Activated naive CD4-positive, alpha-beta T cell treated with anti-CD3 and anti-CD28 coated beads, Interleukin-2, amount 10 ng/mL, durations not matched to agents 7 days and 5 days (primary cell): ENCODE measurements at places on chromosomes 1 and 21.

DNA sequence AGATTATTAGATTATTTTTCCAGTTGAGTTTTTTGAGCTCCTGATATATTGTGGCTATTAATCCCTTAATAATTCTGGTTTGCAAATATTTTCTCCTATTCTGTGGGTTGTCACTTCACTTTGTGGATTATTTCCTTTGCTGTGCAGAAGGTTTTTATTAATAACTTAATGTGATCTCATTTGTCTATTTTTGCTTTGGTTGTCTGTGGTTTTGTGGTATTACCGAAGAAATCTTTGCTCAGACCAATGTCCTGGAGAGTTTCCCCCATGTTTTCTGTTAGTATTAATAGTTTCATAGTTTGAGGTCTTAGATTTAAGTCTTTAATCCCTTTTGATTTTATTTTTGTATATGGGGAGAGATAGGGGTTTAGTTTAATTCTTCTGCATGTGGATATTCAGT, 7.1 kb upstream of the TBX19 start:
- H3K4me3 ChIP-seq, result no peak overlapping the region
- H3K36me3 ChIP-seq, result no peaks in the 10 kb centered on the region
- DNase-seq, result no peak

DNA sequence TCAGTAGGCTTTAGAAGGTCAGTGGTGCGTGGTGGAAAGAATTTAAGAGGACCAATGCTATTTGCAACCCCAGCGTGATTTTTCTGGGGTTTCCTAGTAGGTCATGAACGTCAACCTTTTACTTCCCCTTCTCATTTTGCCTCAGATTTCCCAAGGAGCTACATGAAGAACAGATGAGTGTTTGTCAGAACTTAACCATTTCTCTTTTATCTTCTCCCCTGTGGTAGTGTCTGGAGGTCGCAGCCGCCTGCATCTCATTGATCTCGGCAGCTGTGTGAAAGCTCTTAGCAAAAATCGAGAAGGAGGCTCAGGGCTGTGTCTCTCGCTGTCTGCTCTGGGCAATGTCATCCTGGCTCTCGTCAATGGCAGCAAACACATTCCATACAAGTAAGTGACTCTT, 491.1 kb downstream of the KIF26B start:
- H3K27me3 ChIP-seq, result peaks cover 7% of the 10 kb centered on the region
- H3K36me3 ChIP-seq, result no peaks in the 10 kb centered on the region
- no peaks in the 10 kb centered on the region for H3K4me1 ChIP-seq
- H3K4me3 ChIP-seq, result no peak overlapping the region
- no peak for DNase-seq

DNA sequence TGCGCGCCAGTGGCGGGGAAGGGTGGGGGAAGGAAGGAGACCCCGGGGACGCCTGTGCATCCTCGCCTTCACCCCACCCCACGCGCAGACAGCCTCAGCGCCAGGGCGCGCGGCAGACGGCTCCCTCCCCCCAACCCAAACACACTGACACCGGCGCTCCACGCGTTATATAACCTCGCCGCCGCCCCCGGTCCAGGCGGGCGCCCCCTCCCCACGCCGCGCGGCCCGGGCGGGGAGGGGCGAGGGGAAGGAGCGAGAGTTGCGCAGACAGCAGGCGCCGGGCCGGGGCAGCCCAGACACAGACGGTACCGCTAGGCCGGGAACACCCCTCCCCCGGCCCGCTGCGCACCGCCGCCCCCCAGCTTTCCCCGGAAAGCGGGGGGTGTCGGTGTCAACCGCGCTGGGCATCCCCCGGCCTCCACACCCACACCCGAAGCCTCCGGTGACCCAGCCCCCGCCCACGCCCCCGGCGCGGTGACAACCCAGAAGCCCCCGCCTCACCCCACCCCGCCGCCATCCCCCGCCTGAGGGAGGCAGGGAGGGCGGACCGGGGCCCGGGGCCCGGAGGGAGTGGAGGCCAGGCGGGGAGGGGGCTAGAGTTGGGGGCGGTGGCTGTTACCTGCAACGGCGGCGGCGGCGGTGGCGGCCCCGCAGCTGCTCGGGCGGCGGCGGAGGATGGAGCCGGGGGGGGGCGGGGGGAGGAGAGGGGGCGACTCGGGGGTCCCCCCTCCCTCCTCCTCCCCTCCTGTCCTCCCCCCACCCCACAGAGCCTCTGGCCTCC, 432 bp downstream of the AKT3 start:
- H3K27me3 ChIP-seq, result peaks cover 35% of the 10 kb centered on the region
- DNase-seq, result peak; percentile 61
- H3K27ac ChIP-seq, result no peak overlapping the region
- H3K4me1 ChIP-seq, result peaks cover 23% of the 10 kb centered on the region

- H3K4me1 ChIP-seq, result peaks cover 62% of the 10 kb centered on the region
- H3K27ac ChIP-seq, result peak overlapping the region; percentile 77
- peak overlapping the region; percentile 84 for H3K4me3 ChIP-seq
- H3K36me3 ChIP-seq, result peaks cover 5% of the 10 kb centered on the region
- no peak for DNase-seq
- peaks cover 7% of the 10 kb centered on the region for H3K27me3 ChIP-seq
Observed at GRCh38 chr1:25431955-25432719, 1.4 kb downstream of the MACO1 start.

DNA sequence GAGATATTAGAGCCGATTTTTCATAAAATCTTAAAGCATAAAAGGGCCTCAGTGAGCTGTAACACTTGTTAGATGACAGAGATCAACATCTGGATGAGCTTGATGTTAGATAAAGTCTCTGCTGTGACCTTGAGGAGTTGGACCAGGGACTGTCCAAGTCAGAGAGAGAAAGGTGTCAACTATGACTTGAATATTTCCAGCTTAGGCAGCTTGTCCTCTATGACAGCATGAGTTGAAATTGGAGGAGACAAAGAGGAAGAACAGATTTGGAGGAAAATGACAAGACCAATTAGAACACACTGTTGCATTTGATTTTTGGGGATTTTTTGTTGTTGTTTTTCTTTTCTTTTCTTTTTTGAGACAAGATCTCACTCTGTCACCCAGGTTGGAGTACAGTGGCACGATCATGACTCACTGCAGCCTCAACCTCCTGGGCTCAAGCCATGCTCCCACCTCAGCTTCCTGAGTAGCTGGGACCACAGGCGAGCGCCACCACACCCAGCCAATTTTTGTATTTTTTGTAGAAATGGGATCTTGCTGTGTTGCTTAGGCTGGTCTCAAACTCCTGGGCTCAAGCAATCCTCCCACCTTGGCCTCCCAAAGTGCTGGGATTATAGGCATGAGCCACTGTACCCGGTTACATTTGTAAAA, 35.3 kb upstream of the CLIC4 start:
- peaks cover 7% of the 10 kb centered on the region for H3K27me3 ChIP-seq
- DNase-seq, result peak; percentile 45
- H3K36me3 ChIP-seq, result no peaks in the 10 kb centered on the region
- peaks cover 33% of the 10 kb centered on the region for H3K4me1 ChIP-seq
- H3K4me3 ChIP-seq, result no peak overlapping the region
- H3K27ac ChIP-seq, result peak overlapping the region; percentile 77

DNA sequence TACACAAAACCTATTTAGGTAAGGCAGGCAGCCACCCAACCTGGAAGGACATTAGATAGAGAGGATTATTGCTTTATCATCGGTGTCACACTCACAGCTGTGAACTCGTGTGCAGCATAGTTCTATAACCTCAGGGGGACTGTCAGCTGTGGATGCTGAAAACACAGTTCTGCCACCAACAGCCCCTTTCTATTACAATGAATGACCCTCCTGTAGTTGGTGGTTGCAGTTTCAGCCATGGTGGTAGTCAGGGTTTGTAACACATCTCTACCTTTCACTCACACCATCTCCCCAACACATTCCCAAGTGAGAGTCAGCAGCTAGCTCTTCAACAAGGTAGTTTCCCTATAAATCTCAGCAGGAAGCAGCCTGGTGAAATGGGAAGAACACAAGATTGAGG, 136.8 kb downstream of the ZC3H11B start:
- no peaks in the 10 kb centered on the region for H3K4me1 ChIP-seq
- no peaks in the 10 kb centered on the region for H3K27me3 ChIP-seq
- H3K36me3 ChIP-seq, result no peaks in the 10 kb centered on the region
- no peak overlapping the region for H3K27ac ChIP-seq

DNA sequence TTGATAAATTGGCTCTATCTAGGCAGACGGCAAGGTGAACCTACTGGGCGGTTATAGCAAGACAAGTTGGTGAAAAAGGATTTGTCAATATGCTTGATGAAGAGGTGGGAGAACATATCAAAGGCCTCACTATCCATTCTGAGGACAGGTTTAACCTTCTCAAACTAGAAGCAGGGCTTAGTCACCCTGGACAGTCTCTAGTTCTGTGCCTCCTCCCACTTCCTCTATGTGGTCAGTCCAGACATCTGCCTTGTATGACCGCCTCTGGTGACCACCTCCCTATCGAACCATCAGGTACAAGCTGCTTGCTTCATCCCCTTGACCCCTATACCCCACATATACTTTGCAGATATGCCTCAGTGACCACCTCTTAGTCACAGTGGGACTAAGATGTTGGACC, 2.3 kb upstream of the SCYL3 start:
- H3K4me3 ChIP-seq, result no peak overlapping the region
- H3K4me1 ChIP-seq, result peaks cover 28% of the 10 kb centered on the region
- H3K27ac ChIP-seq, result no peak overlapping the region
- peaks cover 18% of the 10 kb centered on the region for H3K27me3 ChIP-seq

GRCh38 chr21:18970941-18971340, 567.4 kb upstream of the TMPRSS15 start:
- H3K4me3 ChIP-seq, result no peak overlapping the region
- no peaks in the 10 kb centered on the region for H3K36me3 ChIP-seq
- no peaks in the 10 kb centered on the region for H3K4me1 ChIP-seq
- no peak for DNase-seq

DNA sequence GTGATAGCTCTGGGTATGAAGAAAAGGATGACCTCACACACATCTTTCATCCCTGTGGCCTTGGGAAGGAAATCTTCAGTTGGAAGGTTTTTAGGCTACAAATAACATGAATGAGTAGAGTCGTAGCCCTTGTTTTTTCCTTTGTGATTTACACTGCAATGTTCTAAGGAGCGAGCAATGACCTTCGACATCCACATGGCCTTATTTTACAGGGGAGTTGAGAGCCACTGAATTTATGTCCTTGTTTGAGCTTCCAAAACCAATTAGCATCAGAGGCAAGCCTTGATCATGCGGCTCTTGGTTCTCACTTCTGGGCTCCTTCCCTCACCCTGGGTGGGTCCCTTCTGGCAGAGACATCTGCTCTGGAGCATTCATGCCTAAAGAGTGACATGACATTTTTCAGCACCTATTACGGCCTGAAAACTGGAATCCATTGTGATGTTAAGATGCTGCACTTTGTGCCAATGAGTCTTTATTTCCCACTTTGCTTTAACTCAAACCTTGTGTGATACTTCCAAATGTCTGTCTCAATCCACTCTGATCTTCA, 70.5 kb upstream of the RUNX1 start:
- no peak for DNase-seq
- no peak overlapping the region for H3K4me3 ChIP-seq
- H3K4me1 ChIP-seq, result no peaks in the 10 kb centered on the region
- no peaks in the 10 kb centered on the region for H3K36me3 ChIP-seq
- H3K27me3 ChIP-seq, result peaks cover 5% of the 10 kb centered on the region

GRCh38 chr1:223837206-223837605, 8.5 kb downstream of the TP53BP2 start:
- H3K27ac ChIP-seq, result no peak overlapping the region

- H3K4me1 ChIP-seq, result no peaks in the 10 kb centered on the region
- no peak overlapping the region for H3K4me3 ChIP-seq
- no peaks in the 10 kb centered on the region for H3K36me3 ChIP-seq
- DNase-seq, result no peak
- no peak overlapping the region for H3K27ac ChIP-seq
Observed at GRCh38 chr1:168096296-168097165, 40.2 kb downstream of the GPR161 start.

DNA sequence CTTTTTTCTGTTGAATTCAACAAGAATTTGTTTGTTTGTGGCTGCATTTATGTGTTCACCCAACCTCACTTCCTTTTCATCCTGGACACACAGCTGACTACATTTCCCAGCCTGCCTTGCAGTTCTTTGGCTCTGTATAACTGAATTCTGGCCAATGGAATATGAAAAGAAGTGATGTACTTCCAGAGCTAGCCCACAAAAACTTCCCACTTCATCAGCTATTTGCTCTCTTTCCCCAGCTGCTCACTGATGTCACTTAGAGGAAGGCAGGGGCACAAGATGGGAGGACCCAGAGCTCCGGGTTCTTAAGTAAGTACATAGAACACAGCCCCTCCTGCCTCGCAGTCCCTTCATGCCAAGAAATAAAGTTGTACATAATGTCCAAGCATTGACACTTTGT, 235.0 kb upstream of the FGGY start:
- no peak overlapping the region for H3K27ac ChIP-seq
- H3K4me1 ChIP-seq, result peaks cover 44% of the 10 kb centered on the region
- no peak overlapping the region for H3K4me3 ChIP-seq
- H3K36me3 ChIP-seq, result no peaks in the 10 kb centered on the region
- no peaks in the 10 kb centered on the region for H3K27me3 ChIP-seq
- DNase-seq, result no peak

DNA sequence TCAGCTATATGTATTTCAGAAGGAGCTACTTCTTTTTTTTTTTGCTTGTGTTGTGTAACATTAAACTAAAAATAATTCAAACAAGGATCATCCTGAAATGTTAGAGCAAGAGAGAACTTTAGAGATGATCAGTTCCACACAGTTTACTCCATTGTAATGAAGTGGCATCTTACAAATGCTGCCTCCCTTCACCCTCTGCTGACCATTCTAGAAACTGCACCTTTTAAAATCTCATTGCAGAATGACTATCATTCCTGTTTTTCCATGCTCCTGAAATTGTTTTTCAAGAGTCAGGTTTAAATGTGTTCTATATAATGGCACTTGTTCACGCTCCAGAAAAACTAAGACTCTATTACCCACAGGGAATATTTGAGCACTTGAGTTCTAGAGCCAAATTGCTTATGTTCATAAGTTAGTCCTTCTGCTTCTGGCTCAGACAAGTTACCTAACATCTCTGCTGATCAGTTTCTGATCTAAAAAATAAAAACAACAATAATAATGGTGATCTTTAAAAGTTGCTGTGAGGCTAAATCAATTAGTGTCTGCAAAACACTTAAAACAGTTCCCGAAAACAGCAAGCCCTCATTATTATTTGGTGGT, 21.5 kb upstream of the SLC44A5 start:
- H3K4me1 ChIP-seq, result no peaks in the 10 kb centered on the region
- H3K27me3 ChIP-seq, result peaks cover 4% of the 10 kb centered on the region
- no peak for DNase-seq
- no peak overlapping the region for H3K4me3 ChIP-seq
- no peaks in the 10 kb centered on the region for H3K36me3 ChIP-seq

DNA sequence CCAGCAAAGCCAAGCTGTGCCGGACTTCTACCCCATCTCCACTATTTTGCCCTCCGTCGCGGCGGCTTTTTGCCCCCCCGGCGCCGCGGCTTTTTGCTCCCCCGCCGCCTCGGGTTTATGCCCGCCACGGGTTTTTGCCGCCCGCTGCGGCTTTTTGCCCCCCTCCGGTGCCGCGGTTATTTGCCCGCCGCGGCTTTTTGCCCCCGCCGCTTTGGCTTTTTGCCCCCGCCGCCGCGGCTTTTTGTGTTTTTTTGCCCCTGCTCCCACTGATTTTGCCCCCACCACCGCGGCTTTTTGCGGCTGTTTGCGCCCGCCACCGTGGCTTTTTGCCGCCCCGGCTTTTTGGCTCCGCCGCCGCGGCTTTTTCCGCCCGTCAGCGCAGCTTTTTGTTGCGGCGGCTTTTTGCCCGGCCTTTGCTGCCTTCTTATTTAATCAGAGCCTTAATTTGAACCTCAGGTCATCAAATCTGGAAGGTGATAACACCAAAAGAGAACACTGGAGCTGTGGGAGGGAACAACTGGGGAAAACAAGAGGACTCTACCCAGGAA, 106.0 kb downstream of the TPTE start:
- H3K4me3 ChIP-seq, result no peak overlapping the region
- H3K4me1 ChIP-seq, result no peaks in the 10 kb centered on the region
- DNase-seq, result no peak
- no peak overlapping the region for H3K27ac ChIP-seq
- H3K36me3 ChIP-seq, result no peaks in the 10 kb centered on the region
